Hematopoietic multipotent progenitor cell (in vitro differentiated cells): ENCODE measurements at places on chromosomes 12 and 14. TPM values are rescaled to one million over a fixed set of nuclear protein-coding genes. Genes with fewer than 3 reads are reported as not detected.
A peak's percentile ranks its signal among the peaks of the same experiment; 100 is the strongest.

Gene EML5
- total RNA-seq, result 0.54 TPM

Gene NINJ2
- 19.4 TPM for total RNA-seq

DNA sequence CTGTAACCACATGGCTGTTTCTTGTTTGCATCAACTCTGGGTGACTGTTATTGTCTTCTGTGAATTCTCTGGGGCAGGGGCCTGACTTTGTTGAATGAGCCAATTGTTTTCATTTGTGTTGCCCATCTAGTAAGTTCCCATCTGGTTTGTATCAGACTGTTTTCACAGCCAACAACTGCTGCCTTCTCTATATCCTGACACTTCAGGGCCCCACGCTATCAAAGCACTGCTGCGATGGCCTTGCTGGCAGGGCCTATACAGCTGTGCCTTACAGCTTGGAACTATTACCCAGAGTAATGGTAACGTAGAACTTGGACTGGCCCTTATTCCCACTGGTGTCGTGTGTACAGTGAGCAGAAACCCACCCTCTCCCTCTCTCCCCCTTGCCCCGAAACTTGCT lies 104.3 kb upstream of the DACT1 start:
- DNase-seq, result no peak

- peak; percentile 40 for DNase-seq
Measured at GRCh38 chr12:1812650-1813302, 7.6 kb upstream of the LRTM2 start.

DNA sequence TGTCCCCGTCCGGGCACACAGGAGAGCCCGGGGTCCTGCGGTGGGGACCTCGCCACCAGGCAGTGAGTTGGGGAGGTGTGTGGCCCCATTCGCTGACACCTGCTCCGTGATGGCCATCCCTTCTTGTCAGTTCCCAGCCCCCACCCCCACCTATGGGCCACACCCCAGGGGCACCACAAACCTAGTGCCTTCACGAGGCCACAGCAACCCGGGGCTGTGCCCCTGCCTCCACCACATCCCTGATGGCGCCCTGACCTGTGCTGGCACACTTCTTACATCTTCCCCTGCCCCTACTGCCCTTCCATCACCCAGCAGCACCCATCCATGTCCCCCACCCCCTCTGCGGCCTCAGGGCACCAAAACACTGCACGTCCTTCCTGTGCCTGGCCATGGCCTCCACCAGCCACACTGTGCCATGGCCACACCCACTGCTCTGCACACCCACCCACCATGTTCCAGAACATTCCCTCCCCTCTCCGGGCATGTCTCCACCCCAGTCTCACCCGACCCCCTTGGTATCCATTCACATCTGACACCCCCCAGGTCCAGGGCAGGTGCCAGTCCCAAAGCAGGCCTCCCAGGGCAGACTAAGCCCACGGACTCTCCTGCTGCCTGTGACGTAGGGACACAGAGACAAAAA lies 24.4 kb downstream of the JAG2 start:
- no peak for DNase-seq

DNA sequence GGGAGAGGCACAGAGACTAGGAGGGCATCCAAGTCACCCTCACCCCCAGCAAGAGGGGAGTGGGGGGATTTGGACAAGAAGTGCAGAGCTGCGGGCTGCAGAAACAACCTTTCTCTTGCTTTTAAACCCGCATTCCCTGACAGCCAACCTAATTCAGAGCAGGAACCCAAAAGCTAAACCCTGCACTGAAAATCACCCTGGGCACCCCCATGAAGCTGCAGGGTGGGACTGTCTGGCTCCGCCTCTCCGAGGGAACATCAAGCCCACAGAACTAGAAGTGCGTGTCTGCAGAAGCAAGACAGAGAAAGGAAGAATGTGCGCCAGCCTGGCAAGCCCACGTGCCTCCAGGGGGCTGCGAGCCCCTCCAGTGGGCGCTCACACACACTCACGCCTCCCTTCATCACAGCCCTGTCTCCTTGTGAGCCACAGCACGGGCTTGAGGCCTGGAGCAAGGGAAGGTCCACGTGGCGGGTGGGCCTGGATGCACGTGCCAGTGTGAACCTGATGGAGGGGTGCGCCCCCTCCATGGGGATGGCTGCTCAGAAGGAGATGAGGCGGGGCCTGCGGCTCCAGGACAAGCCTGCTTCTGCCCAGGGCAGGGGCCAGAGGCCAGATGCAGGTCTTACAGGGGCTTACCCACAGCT lies 27.8 kb upstream of the PNMA1 start:
- DNase-seq, result peak; percentile 72

GRCh38 chr12:92943482-92944250 lies 14.6 kb upstream of the EEA1 start:
- no peak for DNase-seq

DNA sequence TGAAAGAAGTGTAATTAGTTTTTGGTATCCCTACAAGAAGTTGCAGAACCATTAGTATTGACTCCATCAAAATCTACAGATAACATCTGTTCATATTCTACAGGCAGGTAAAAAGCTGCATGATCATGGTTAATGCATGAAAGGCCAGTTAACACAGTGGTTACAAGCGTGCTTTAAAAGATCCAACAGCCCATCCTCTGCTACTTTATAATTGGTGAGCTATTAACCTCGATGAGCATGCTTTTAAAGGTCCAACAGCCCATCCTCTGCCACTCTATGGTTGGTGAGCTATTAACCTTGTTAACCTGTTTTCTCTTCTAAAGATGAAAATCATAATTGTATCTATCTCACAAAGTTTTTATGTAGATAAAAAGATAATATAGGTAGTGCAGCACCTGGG lies 289.3 kb downstream of the DUSP6 start:
- DNase-seq, result no peak

DNA sequence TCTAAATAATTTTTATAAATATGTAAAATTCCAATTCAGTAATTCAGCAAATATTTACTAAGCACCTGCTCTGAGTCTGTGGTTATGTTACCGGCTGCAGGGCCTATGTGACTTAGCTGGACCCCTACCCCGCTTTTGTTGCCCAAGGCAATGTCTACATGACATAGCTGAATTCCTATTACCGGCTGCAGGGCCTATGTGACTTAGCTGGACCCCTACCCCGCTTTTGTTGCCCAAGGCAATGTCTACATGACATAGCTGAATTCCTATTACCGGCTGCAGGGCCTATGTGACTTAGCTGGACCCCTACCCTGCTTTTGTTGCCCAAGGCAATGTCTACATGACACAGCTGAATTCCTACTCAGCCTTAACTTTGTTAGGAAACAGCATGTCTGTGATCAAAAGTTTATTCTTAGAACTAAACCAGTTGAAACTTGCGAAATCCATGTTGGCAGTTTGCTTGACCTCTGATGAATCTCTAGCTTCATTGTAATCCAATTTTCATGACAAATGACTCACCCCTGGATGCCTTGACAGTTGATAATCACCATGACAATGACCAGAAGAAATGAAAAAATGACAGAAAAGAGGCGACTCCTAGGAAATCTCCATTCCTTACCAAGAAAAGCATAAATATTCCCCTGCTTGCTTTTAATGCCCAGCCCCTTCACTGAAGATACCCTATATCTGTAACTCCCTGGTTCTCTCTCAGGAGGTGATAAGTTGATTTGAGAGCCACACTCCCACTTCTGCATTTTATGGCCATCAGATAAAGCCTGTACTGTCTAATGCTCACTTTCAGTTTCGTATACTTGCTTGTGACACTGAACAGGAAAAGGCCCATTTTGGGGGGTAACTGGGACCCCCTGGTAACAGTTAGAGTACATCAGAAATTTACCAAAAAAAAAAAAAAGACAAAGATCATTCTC lies 148.4 kb upstream of the SYT10 start:
- DNase-seq, result peak; percentile 33

GRCh38 chr14:84208451-84208850 lies 1321.5 kb upstream of the FLRT2 start:
- DNase-seq, result no peak

GRCh38 chr14:105943973-105944602 lies 417.7 kb downstream of the TMEM121 start:
- no peak for DNase-seq

DNA sequence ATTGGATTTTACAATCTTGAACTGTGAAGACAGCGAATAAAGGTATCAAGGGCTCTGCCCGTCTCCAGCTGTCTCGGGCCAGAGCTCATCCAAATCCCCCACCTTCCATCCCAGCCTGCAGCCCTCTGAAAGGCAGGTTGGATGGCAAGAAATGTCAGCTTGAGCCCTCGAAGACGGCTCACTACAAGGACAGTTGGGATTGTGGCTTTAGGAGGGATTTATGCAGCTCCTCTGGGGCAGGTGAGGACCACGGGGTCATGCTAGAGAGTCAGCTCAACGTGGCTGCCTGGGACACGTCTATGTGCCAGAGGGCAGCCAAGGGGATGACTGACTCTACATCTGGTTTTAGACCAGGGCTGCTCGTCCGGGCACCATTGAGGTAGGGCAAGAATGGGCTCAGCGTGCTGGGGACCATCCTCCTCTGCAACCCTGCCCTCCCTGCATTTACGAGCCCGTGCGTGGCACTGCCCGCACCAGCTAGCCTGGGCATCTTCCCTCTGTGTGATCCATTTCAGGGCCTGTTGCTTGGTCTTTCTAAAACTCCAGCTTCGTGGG lies 16.2 kb downstream of the MVK start:
- DNase-seq, result no peak

GRCh38 chr12:53982648-53983567 lies 2.0 kb upstream of the HOXC10 start:
- DNase-seq, result no peak

DNA sequence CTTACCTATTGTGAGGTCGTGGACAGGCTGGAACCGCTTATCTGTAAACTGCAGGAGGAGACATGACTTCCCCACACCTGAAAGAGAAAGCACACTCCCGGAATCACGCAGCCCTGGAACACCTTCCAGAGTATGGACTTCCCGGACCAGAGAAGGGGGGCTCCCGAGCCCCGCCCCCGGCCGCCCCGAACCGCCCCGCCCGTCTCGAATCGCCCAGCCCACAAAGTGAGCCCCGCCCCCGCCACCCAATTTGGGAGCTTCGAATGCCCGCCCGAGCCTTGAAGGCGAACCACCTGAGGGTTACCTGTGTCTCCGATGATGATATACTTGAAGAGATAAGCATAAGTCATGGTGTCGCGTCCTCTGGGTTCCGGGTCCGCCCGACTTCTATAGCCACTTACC lies 235 bp downstream of the RAB2B start:
- DNase-seq, result no peak
